H1 (cell line): ENCODE measurements at places on chromosomes 12 and 14. TPM values are rescaled to one million over a fixed set of nuclear protein-coding genes. Genes with fewer than 3 reads are reported as not detected.
A peak's percentile ranks its signal among the peaks of the same experiment; 100 is the strongest.

TAS2R50 gene
- 0.33 and 0.50 TPM in 2 replicates for total RNA-seq

DNA sequence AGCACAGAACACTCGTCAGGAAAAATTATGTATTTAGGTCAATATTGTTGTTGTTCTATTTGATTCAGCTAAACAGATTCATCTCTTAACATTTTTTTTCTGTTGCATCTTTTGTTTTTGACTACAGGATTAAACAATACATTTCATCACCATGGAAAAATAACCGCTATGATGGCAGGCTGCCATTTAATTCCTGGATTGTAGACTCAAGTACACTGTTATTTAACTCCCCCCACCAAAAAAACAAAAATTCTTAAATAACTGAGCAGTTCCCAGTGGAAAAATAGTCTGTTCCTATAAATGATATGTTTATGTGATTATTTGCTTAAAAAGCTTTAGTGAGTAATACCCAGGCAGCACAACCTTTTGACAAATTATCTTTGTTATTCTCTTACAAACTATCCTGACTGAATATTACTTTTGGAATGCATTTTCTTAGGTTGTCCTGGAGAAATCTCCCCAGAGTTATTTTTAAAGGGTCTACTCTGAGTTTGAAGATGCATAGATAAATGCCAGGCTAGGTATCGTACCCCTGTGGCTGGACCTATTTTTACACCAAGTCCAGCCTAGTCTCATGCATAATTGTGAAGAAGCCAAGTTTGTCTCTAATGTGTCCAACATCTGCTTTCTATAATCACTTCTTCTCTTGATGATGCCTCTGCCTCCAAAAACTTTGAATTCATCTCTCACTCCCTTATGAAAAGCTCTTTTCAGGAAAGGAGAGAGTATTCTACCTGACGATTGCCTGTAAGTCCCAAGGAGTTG, 3.7 kb downstream of the KERA start:
- no peaks in the 10 kb centered on the region for H3K36me3 ChIP-seq
- H3K27ac ChIP-seq: no peak overlapping the region
- no peak for DNase-seq
- H3K4me1 ChIP-seq: no peaks in the 10 kb centered on the region

LALBA gene
- not detected in 2 replicates for total RNA-seq

MFAP5 gene
- total RNA-seq: 0.86 TPM in 1 of 2 replicates, not detected in the other

TAS2R19 gene
- total RNA-seq: 0.99 and 1.1 TPM in 2 replicates

DNA sequence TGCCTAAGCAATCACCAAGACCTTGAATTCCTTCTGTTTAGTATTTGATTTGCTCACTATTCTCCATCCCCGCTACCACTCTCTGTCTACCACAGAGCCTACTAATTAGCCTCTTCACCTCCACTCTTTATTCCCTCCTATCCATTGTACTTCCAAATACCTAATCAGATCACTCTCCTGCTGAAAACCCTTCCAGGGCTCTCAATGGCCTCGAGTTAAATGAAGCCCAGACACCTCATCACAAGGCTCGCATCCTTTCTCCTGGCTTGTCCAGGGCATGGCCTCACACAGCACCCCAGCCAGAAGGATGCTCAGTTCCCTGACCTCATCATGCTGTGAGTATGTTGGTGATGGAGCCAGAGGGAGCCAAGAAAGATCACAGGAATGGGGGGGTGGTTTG, 71.4 kb upstream of the PRMT8 start:
- no peaks in the 10 kb centered on the region for H3K36me3 ChIP-seq
- H3K4me3 ChIP-seq: no peak overlapping the region
- H3K27me3 ChIP-seq: peaks cover 5% of the 10 kb centered on the region; the same call in 1 of the 2 replicates
- H3K4me1 ChIP-seq: peaks cover 14% of the 10 kb centered on the region

MYBPC1 gene
- not detected in 2 replicates for total RNA-seq

- no peak overlapping the region for H3K4me3 ChIP-seq
- no peaks in the 10 kb centered on the region for H3K27me3 ChIP-seq
- no peak overlapping the region for H3K27ac ChIP-seq
- DNase-seq: no peak
- no peaks in the 10 kb centered on the region for H3K36me3 ChIP-seq
Measured at GRCh38 chr12:23906329-23906728, 43.1 kb downstream of the SOX5 start.

GRCh38 chr14:105151838-105152793, 16.5 kb downstream of the JAG2 start:
- no peak overlapping the region for H3K27ac ChIP-seq
- H3K27me3 ChIP-seq: no peaks in the 10 kb centered on the region
- DNase-seq: no peak
- no peak overlapping the region for H3K4me3 ChIP-seq
- H3K36me3 ChIP-seq: no peaks in the 10 kb centered on the region
- no peaks in the 10 kb centered on the region; the same call in 1 of the 2 replicates for H3K4me1 ChIP-seq

- DNase-seq: no peak
- H3K27ac ChIP-seq: no peak overlapping the region
- H3K27me3 ChIP-seq: no peaks in the 10 kb centered on the region
- no peak overlapping the region; the same call in 1 of the 2 replicates for H3K4me3 ChIP-seq
- H3K4me1 ChIP-seq: no peaks in the 10 kb centered on the region
Measured at GRCh38 chr14:58607131-58607951, 30.4 kb upstream of the DACT1 start.

GRCh38 chr14:50069325-50069724, 47.0 kb downstream of the VCPKMT start:
- no peak overlapping the region for H3K4me3 ChIP-seq
- no peaks in the 10 kb centered on the region for H3K4me1 ChIP-seq
- H3K27ac ChIP-seq: no peak overlapping the region
- no peak for DNase-seq

GRCh38 chr12:79691511-79692248, 916 bp upstream of the PAWR start:
- H3K27ac ChIP-seq: peak overlapping the region; percentile 69
- DNase-seq: no peak
- H3K4me3 ChIP-seq: peak overlapping the region; percentile 96
- H3K4me1 ChIP-seq: peaks cover 4% of the 10 kb centered on the region
- H3K27me3 ChIP-seq: no peaks in the 10 kb centered on the region
- no peaks in the 10 kb centered on the region for H3K36me3 ChIP-seq

B4GALNT1 gene
- total RNA-seq: 1.4 and 1.5 TPM in 2 replicates

DNA sequence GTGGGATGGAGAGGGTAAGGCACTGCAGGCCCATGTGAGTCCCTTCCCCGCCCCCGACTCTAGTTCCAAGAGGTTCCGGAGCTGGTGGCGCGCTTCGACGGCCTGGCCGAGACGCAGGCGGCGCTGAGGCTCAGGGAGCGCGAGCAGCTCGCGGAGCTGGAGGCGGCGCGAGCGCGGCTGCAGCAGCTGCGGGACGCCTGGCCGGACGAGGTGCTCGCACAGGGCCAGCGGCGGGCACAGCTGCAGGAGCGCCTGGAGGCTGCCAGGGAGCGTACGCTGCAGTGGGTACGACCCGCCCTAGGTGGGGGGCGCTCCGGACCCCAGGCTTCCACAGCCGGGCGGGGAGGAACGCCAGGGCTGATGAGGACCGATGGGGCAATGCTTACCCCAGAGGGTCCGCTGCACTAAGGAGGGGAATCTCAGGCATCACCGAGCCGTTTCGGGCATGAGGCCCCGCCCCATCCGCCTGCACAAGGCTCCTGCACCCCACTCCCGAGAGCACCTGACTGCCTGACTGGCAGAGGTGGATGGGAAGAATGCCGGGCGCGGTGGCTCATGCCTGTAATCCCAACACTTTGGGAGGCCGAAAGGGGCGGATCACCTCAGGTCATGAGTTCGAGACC, 4.9 kb downstream of the CFAP73 start:
- H3K36me3 ChIP-seq: peaks cover 18% of the 10 kb centered on the region
- no peak overlapping the region for H3K27ac ChIP-seq
- peak overlapping the region; percentile 61 for H3K4me3 ChIP-seq
- peaks cover 15% of the 10 kb centered on the region for H3K4me1 ChIP-seq
- DNase-seq: peak; percentile 85
- peaks cover 20% of the 10 kb centered on the region for H3K27me3 ChIP-seq

- no peak overlapping the region for H3K27ac ChIP-seq
- H3K36me3 ChIP-seq: no peaks in the 10 kb centered on the region
- no peaks in the 10 kb centered on the region for H3K4me1 ChIP-seq
- no peak overlapping the region for H3K4me3 ChIP-seq
Measured at GRCh38 chr12:101935890-101936746, 58.7 kb downstream of the DRAM1 start.

DNA sequence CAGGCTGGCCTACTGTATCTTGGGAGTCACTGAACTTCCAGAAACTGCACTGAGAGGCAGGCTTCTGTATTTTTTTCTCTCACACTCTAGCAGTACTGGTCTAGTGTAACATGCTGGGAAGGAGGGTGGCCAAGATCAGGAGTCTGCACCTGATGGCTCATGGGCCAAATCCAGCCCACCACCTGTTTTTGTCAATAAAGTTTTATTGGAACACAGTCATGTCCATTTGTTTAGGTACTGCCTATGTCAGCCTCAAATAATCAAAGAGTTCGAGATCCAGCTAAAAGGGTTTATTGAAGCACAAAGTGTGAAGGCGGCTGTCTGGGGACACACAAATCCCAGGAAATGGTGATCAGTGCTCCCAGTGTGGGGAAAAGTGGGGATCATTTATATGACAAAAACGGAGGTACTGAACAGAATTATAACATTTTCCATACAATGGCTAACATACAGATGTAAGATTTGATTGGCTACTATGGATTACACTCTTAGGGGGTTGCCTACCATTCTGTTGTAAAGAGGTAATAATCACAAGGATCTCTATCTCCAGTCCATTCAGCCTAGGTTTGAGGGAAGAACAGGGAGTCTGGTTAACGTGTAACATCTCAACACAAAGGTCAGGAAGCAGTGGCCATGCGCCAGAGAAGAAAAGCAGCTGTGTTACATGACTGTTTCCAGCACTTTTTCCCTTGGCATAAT, 12.9 kb downstream of the USP30 start:
- no peak overlapping the region for H3K4me3 ChIP-seq
- H3K27me3 ChIP-seq: no peaks in the 10 kb centered on the region
- H3K36me3 ChIP-seq: no peaks in the 10 kb centered on the region
- no peak overlapping the region for H3K27ac ChIP-seq

DNA sequence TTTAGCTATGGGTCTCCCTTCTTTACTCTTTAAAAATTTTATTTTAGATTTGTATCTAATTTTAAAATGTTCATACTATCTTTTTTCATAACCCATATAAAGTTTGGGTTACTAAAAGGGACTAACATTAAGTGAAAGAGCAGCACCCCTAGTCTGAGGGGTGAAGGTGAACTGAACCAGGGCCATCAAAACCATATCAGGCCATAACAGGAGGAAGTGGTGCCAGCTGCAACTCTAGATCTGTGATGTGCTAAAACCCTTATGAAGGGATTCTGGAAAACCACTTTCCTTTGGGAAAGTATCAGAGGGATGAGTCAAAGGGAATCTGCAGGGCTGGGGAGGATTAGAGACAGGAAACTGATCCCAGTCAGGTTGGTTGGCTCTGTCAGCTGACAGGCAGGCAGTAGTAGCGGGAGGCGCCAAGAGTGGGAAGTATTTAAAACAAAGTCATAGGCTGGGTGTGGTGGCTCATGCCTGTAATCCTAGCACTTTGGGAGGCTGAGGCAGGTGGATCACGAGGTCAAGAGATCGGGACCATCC, 162.5 kb downstream of the PPM1H start:
- H3K4me3 ChIP-seq: no peak overlapping the region
- no peaks in the 10 kb centered on the region for H3K27me3 ChIP-seq
- no peak overlapping the region for H3K27ac ChIP-seq
- DNase-seq: no peak
- peaks cover 11% of the 10 kb centered on the region; the same call in 1 of the 2 replicates for H3K4me1 ChIP-seq

BCL2L14 gene
- total RNA-seq: 2.4 and 2.9 TPM in 2 replicates

DNA sequence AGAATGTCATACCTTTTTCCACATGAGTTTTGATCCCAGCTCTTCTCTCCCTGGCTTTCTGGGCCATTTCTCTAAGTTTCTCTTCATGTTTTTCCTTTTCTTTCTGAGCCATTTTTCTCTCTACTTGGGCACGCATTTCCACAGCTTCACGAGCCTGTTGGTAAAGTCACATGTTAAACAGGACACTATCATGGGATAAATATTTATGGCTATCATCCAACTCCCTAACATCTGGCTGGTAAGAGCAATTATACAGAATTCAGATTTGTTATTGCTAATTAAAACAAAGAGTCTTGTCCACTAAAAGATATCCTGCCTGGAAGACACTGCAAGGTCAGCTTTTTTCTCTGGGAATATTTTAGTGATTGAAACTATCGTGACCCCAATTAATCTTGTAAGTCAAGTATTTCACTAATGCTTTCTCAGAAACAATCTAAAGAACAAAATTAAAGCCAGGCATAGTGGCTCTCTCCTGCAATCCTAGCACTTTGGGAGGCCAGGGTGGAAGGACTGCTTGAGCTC, 23.1 kb downstream of the SLIRP start:
- H3K4me3 ChIP-seq: no peak overlapping the region
- peaks cover 89% of the 10 kb centered on the region for H3K36me3 ChIP-seq
- no peaks in the 10 kb centered on the region for H3K27me3 ChIP-seq
- H3K27ac ChIP-seq: no peak overlapping the region
- H3K4me1 ChIP-seq: no peaks in the 10 kb centered on the region

SYT1 gene
- total RNA-seq: 34.6 and 35.3 TPM in 2 replicates

TAS2R7 gene
- total RNA-seq: not detected in 2 replicates

- H3K4me1 ChIP-seq: peaks cover 12% of the 10 kb centered on the region
- no peak for DNase-seq
- no peak overlapping the region for H3K27ac ChIP-seq
- H3K4me3 ChIP-seq: no peak overlapping the region
Measured at GRCh38 chr12:6538420-6539313, 4.3 kb downstream of the GAPDH start.

CDCA4 gene
- 48.6 and 49.9 TPM in 2 replicates for total RNA-seq

DNA sequence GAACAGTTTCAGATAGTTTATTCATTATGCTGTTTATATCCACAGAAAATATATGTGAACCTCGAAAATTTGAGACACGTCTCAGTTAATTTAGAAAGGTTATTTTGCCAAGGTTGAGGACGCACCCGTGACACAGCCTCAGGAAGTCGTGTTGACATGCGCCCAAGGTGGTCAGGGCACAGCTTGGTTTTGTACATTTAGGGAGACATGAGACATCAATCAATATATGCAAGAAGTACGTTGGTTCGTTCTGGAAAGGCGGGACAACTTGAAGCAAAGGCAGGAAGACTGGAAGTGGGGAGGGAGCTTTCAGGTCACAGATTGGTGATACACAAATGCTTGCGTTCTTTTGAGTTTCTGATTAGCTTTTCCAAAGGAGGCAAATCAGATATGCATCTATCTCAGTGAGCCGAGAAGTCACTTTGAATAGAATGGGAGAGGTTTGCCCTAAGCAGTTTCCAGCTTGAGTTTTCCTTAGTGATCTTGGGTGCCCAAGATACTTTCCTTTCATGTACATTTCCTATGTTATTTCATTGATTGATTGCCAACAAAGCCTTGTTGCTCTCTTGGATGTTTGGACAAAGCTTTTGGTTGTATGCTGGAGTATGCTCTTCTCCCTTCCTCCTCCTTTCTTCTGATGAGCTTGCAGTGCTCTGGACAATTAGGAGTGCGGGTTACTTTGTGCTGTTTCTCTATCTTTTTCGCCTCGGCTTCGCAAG, 3.2 kb downstream of the SNAPC1 start:
- no peak overlapping the region for H3K27ac ChIP-seq
- H3K4me1 ChIP-seq: peaks cover 6% of the 10 kb centered on the region
- H3K36me3 ChIP-seq: peaks cover 2% of the 10 kb centered on the region
- peak overlapping the region; percentile 34; the same call in 1 of the 2 replicates for H3K4me3 ChIP-seq
- DNase-seq: no peak

ADAMTS20 gene
- 4.5 and 5.1 TPM in 2 replicates for total RNA-seq

GUCY2C gene
- total RNA-seq: 2.5 and 3.2 TPM in 2 replicates
